ENCODE measurements at places on chromosomes 3 and 15.

- peak; percentile 61 for DNase-seq
Observed at GRCh38 chr15:55846116-55846707, 103.3 kb upstream of the PRTG start.

- DNase-seq = peak; percentile 91
Observed at GRCh38 chr3:123090728-123091531, 24.1 kb downstream of the PDIA5 start.

GRCh38 chr15:69604072-69604411 is 151.4 kb downstream of the RPLP1 start:
- DNase-seq = peak; percentile 62

DNA sequence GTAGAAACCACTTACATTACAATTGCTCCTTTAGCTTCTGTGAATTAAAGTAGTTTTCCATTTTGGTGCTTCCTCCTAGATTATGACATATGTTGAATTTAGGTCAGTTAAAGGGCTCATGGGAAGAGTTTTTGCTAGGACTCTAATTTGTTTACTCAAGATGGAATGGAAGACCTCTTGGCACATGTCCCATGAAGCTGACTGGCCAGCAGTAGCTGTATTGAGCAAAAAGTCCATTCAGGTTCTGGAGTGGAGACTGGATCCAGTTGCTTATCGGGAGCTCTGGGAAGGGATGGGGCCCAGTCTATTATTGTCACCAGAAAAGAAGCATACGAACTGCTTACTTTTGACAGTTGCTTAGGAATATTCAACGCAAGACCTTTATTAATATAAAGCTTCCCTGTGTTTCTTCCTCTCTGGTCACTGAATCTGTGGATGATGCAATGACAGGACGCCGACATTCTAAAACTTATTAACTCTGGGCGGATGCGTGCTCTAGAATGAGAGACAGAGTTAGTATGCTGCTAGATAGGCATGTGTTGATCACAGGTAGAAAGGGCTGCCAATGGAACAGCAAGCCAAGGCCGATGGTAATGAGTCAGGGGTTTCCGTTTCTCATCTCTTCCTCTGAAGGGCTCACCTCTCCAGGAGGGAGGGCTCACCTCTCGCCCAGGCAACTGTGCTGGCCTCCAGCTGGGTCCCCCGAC is 155.8 kb downstream of the NR1D2 start:
- no peak for DNase-seq

DNA sequence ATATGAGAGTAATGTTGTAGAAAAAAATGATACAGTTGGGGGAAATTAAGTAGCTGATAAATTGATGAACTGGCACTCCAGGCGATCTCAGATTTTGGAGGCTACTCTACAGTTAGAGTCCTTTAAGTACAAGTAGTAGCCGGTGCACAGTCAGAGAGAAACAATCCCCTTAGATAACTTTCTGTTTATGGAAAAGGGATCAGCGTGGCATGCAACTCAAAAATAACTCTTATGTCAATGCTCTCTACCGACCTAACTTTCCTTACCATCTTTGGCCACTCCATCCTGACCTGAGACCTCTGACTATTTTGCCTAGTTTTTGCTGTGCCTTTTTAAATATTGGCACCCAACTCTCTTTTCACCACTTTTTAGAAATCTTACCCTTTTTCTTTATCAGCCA is 299.6 kb downstream of the UNC13C start:
- no peak for DNase-seq

- DNase-seq = no peak
Observed at GRCh38 chr3:37712918-37713817, 148.5 kb upstream of the CTDSPL start.

DNA sequence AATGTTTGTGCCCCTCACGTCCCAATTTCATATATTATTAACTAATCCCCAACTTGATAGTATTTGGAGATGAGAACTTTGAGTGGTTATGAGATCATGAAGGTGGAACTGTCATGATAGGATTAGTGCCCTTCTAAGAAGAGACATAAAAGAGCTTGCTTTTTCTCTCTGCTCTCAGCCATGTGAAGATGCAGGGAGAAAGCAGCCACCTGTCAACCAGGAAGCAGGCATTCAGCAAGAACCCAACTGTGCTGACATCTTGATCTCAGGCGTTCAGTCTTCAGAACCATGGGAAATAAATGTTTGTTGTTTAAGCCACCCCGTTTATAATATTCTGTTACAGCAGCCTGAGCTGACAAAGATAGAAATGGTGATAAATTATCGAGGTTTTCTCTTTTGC is 278.7 kb upstream of the KCNMB2 start:
- no peak for DNase-seq

DNA sequence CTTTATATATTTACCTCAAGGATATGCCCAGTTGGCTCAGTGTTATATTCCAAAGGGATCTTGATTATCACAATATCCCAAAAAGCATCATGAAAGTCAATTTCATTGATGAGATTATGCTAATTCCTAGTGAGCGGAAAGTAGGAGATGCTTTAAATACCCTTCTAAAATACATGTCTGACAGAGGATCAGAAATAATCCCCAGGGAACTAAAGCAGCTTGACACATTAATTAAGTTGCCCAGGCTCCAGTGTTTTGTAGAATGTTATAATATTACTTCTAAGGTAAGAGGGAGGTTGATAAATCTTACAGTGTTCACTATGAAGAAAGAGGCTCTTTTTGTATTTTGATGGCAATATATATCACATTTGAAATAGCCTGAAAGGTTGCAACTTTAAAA is 767.5 kb upstream of the ROBO1 start:
- DNase-seq = no peak

- DNase-seq = no peak
Observed at GRCh38 chr3:148840451-148840850, 12.8 kb downstream of the CPB1 start.

DNA sequence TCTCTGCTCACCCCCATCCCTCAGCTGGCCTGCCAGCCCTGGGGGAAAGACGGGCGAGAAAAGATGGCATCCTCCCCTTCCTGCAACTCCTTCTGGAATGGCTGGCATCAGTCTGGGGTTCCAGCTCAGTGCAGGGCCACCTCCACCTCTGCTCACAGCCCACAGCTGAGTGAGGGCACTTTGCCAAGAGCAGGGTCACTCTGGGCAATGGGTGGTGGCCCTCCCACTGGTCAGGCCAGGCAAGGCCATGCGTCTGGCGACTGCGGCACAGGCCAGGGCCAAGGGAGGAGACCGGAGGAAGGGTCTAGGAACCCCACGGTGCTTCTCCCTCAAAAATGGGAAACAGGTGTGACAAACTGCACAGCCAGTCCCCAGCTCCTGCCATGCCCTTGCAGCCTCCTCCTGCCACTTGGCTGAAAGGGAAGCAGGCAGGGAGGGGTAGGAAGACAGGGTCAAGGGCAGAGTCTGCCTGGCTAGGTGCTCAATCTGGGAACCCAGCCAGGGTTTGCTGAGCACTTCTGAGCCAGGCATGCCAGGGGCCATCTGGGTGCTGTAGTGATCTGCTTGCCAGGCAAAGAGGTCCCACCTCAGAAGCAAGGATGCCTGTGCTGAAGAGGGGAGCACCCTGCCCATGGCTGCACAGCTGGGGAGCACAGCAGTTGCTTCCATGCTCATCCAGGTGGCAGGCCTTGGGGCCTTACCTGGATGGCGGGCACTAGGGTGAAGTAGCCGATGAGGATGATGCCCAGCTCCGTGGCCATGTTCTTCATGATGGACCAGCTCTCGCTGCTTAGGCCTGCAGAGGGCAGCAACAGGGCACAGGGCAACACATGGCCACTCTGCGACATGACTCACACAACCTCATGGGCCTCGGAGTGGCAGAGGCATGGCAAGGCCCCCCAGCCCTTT is 41.2 kb downstream of the PTPN23 start:
- peak; percentile 4 for DNase-seq

DNA sequence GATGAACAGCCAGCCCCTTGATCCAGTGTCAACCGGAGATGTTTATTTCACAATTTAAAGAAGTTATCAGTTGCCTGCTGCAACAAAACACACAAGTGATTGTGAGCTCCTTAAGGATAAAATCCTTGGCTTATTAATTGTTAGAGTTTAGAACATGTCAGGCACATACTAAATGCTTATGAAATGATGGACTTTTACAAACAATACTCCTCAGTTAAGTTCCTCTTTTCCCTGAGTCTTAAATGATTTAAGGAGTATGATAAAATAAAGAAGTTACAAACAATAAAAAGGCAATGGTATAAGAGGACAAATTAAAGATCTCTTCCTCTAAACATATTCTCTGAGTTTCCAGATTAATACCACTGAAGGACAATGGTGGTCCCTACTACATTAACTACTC is 5.7 kb downstream of the GHSR start:
- DNase-seq = no peak

- peak; percentile 35 for DNase-seq
Observed at GRCh38 chr3:127170814-127171213, 22.1 kb upstream of the PRR23E start.

- DNase-seq = no peak
Observed at GRCh38 chr3:131553495-131554247, 50.9 kb upstream of the MRPL3 start.

DNA sequence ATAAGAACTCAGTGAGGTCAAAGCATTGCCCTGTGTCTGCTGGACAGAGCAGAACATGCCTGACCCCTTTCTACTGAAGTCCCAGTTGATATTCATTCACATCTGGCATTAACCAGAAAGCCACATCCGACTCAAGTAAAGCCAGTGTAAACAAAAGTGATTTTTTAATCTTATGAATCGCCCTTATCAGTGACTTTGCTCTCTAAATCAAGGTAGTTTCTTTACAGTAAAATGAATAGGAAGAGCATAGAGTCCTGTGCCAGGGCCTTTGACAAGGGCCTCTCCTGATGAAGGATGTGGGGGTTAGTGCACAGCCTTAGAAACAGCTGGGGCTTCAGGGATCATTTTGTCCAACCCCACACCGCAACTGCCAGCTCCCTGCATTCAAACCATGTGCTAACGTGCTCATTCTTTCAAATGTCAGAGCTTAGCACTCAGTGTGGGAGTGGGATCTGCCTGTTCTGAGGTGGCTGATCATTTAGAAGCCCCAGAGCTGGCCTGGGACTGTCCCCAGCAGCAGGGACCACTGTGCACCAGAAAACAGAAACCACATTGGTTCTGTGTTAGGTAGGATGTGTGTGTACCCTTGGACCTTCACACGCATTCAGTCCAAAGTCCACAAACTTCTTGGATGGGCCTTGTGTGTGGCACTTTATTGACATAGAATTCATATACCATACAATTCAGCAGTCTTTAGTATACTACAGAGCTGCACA is 55.3 kb downstream of the CCR4 start:
- DNase-seq = no peak

- DNase-seq = no peak
Observed at GRCh38 chr15:71291723-71292122, 176.5 kb downstream of the THSD4 start.

DNA sequence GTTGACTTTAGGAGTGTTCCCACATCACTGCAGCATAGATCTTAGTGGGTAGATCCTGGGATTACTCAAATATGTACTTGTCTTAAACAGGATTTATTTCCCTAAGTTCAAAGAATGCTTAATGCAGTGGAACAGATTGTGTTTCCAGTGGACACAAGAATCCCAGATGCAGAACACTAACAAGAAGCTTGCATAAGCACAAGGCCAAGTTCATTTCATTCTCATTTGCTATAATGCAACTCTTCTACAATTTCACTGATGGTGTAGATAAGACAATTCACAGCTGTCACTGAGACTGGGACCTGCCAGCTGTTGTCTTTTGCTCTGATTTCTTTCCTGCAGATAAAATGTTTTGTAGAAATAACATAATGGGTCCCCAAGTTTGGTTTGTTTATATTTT is 225.6 kb downstream of the NFKBIZ start:
- DNase-seq = no peak

- no peak for DNase-seq
Observed at GRCh38 chr3:193372783-193373182, 5.8 kb downstream of the ATP13A5 start.

DNA sequence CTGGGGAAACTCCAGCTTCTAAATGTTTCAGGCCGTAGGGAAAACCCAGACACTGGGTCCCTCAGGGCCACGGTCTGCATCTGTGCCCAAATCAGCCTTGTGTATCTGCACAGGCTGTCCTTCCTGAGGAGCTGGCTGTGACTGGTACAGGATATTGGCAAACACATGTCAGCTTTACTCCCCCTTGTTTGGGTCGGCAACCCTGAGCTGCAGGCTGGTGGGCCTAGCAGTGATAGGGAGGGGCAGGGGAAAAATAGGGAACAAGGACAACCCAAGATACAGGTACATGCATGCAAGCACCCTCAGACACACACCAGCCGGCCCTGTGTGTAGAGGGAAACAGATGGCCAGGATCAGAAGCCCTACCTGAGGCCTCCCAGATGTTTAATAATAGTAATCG is 28.7 kb upstream of the HCN4 start:
- DNase-seq = no peak

- DNase-seq = peak; percentile 53
Observed at GRCh38 chr3:159451482-159451881, 537.2 kb upstream of the IL12A start.

- peak; percentile 85 for DNase-seq
Observed at GRCh38 chr3:196712514-196713413, 587 bp downstream of the PIGX start.

GRCh38 chr3:161822291-161822690 is 325.7 kb downstream of the OTOL1 start:
- no peak for DNase-seq

DNA sequence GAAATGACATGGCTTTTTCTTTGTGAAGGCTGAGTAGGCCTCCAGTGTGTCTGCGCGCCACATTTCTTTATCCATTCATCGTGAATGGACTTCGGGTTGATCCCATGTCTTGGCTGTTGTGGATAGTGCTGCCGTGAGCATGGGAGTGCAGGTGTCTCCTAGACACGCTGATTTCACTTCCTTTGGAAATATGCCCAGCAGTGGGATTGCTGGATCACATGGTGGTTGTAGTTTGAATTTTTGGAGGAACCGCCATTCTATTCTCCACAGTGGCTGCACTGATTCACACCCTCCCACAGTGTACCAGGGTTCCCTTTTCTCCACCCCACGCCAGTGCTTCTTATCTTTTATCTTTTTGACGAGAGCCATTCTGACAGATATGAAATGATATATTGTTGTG is 171.7 kb downstream of the NSMCE3 start:
- DNase-seq = peak; percentile 13

DNA sequence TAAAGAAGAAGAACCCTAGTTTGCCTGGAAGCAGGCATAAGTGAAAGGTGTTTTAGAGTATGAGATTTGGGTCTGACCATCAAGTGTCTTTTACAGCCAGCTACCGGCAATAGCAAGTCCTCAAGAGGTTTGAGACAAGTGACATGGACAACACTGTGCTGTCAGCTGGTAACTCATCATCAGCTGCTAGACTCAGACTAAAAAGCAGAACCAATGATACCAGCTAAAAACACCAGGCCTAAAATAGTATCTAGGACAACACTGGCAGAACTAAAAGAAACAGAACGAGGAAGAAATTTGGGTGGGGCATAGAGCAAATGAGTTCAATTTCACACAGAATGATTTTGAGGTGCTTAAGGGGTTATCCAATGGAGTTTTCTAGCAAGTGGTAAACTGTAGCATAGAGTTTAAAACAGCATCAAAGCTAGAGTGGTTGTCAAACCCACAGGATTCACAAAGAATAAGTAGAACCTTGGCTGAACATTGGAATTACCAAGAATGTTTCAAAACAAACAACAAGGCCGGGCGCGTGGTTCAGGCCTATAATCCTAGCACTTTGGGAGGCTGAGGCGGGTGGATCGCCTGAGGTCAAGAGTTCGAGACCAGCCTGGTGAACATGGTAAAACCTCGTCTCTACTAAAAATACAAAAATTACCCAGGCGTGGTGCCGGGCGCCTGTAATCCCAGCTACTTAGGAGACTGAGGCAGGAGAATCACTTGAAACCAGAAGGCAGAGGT is 3.9 kb downstream of the CIAO2A start:
- no peak for DNase-seq

All from NCI-H345 (cell line).